ENCODE measurements at places on chromosomes 5 and 9. TPM values are rescaled to one million over a fixed set of nuclear protein-coding genes. Genes with fewer than 3 reads are reported as not detected.
A peak's percentile ranks its signal among the peaks of the same experiment; 100 is the strongest.

CDC20B gene
- total RNA-seq, result 0.24 TPM

PCDHB7 gene
- total RNA-seq, result 1.9 TPM

TRAF1 gene
- 5.8 TPM for total RNA-seq

CTXN3 gene
- total RNA-seq, result not detected

NDUFS6 gene
- total RNA-seq, result 21.3 TPM

GRXCR2 gene
- not detected for total RNA-seq

RFESD gene
- 1.7 TPM for total RNA-seq

NEUROG1 gene
- not detected for total RNA-seq

ACTL7B gene
- total RNA-seq, result not detected

MEGF10 gene
- total RNA-seq, result 0.30 TPM

- DNase-seq, result no peak
Observed at GRCh38 chr5:115542086-115542485, 2.5 kb downstream of the FEM1C start.

GRCh38 chr9:107638521-107639310, 149.1 kb upstream of the KLF4 start:
- DNase-seq, result peak; percentile 60

- no peak for DNase-seq
Observed at GRCh38 chr5:105573575-105573974, 2011.0 kb upstream of the NUDT12 start.

- no peak for DNase-seq
Observed at GRCh38 chr5:131169810-131170539, 769 bp upstream of the LYRM7 start.

DNA sequence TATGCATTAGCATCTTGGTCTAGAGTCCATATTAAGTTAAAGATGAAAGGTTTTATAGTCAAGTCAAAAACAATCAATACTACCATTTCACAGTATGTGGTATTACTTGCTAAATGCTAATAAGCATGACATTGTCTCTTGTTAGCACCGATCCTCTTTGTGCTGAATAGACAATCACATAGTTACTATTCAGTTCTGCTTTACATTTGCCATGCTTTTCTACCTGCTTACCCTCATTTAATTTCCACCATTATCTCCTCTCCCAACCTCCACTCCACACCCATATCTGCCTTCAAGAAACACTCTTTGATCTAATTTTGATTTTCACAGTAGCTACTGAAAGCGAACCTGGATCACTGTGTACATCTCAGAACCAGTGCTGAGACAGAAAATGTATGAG, 16.8 kb downstream of the MEGF9 start:
- DNase-seq, result no peak

DNA sequence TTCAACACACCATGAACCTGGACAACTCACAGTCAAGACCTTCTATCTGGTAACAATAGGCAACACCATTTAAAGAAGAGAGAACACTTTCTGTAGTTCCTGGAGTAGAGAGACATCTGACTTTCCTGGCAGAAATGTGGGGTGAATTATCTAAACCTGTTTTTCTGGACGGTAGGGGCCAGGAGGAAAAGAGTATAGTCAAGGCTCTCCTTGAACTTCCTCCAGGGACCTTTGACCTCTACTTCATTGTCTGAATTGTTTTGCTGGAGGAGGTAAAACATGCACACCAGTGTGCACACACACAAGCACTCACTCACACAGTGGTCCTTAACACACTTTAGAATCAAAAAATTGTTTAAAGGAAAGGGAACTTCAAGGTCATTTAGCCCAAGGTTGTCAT, 13.2 kb downstream of the S100Z start:
- DNase-seq, result no peak

- DNase-seq, result no peak
Observed at GRCh38 chr5:143315214-143315613, 88.3 kb downstream of the NR3C1 start.

- DNase-seq, result no peak
Observed at GRCh38 chr9:70677055-70677735, 262.7 kb upstream of the KLF9 start.

DNA sequence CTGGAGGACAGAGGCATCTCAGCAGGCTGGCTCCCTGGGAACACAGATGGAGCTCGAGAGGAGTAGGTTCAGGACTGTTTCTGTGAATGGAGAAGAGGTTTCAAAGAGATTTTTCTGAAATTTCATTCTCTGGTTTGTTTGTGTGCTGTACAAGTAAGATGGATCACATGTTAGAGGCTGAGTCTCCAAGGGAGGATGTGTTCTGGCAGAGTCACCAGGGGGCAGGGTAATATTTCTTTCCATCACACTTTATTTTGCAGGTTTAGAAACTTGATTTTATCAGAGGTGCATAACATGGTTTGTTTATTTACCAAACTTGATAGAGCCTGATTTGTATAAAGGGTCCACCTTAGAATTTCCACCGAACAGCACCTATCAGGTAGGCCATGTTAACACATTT, 69.2 kb upstream of the ARL15 start:
- no peak for DNase-seq

DNA sequence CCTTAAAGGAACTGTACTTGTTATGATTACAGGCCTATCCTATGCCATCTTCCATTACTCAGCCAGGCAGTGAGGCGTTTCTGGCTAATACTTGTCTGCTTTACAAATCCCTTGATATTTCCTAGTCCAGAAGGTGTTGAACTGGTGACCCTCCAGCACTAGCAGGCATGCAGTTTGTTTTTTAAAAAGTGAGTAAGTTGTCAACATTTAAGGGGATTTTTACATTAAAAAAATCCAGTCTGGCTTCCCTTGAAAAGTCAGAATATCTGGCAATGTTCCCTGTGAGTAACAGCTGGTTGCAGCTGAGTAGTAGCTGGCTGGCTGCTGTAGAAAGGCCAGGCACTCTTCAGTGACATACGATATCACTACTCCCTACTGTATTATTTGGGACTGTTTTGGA, 21.8 kb downstream of the GRIN3A start:
- DNase-seq, result no peak

DNA sequence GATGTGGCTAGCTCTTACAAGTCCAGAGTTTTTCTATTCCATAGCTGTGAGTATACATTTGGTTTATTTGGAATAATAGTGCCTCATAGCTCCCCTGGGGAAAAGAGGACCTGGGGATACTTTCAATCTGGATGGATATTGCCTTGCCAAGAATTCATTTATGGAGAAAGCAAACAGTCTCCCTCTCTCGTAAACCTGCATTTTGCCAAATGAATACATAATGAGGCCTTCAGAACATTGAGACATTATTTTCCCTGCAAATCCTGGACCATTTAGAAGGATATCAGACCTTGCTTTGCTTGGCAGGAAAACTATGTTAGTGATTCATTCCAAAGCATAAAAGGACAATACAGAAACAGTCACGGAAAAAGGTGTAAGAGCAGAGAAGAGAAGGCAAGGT, 569.6 kb upstream of the BRINP1 start:
- DNase-seq, result no peak

DNA sequence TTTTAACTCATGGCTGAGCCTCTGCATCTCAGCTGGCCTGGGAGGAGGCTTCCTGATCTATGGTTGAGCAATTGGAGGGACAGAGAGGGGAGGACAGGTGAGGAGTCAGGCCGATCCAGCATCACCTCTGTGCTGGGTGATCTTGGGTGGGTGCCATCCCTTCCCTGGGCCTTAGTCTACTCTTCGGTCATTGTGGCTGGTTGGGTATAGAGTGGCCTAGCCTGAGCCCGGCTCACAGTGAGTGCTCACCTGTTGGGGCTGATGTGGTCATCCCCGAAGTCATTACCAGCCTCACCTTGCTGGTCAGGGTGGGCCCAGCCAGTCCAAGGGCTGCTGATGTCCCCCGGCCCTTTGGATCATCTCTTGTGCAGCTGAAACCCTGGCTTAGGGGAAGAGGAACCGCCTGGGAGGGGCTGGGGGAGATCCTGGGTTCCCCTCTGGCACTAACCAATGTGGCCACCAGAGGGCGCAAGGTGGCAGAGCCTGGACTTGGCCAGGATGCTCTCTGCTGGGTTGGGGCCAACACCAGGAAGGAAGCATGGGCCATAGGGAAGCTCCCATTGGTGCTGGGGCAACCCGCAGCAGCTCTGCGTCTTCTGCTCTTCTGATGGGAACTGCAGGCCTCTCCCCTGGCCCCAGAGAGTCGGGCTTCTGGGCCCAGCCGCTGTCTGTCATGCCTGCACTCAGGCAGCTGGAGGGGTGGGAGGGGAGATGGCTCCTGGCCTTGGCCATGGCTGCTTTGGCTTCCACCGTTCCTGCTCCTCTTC, 17.3 kb upstream of the ODF2 start:
- peak; percentile 90 for DNase-seq

DNA sequence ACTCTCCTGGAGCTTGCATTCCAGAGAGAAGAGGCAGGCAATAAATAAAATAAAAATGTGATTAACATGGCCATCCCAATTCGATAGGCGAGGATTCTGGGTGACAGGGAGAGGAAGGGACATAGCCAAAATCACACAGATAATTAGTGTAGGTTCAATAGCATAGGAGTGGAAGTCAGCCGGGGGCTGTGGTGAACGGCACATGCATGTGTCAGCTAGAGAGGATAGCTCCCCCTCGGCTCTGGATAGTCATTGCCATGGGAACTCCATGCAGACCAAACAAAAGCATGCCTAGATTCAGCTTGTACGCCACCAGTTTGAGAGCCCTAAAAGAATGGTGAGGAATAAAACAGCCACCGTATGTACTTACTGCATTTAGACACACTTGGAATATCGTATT, 223.5 kb downstream of the GRIA1 start:
- no peak for DNase-seq

GRCh38 chr5:10583663-10584572, 20.0 kb downstream of the ANKRD33B start:
- DNase-seq, result no peak

GRCh38 chr9:92097997-92098482, 17.2 kb downstream of the SPTLC1 start:
- peak; percentile 65 for DNase-seq

DNA sequence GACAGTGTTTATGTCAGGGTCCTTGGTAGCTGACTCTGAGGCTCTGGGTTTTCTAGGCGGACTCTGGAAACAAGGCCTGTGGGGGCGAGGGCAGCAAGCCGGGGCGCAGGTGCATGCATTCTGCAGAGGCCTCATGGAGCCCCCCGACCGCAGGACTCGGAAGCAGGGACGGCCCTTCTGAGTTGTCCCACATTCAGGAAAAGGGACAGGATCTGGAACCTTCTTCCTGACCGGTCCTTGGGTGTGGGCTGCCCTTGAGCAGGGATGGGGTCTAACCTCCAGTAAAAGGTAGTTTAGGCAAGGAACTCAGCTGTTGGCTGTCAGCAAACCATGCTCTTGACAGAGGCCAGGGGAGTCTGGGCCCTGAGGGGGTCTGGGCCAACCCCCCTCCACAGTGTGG, 7.4 kb upstream of the COL5A1 start:
- DNase-seq, result peak; percentile 13

GRCh38 chr9:33044677-33045282, 19.7 kb downstream of the DNAJA1 start:
- DNase-seq, result no peak

- no peak for DNase-seq
Observed at GRCh38 chr5:10595672-10596309, 31.9 kb downstream of the ANKRD33B start.

DNA sequence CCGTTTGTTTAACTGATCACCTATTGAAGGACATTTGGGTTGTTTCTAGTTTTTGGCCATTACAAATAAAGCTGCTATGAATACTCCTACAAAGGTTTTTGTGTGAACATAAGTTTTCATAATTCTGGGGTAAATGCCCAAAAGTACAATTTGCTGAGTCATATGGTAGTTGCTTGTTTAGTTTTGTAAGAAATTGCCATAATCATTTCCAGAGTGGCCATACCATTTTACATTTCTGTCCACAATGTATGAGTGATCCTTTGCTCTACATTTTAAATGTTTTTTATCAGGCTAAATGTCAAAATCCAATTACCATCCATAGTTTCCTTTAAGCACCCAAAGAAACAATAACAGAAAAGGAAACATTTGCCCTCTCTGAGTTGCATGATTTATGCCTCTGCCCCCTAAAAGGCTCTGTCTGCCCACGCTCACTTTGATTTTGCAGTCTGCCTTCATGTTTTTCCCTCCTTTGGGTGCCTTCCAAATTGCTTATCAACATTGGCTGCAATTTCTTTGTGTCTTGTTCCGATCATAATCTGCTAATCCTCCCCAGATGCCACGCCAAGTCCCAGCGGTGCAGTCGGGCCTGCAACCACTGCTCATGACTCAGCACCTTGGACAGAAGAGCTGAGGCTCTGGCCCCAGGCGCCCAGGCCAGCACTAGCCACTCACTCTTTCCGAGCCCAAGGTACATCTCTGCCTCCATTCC, 339.2 kb downstream of the PIK3R1 start:
- no peak for DNase-seq

- peak; percentile 71 for DNase-seq
Observed at GRCh38 chr5:54304040-54304439, 6.3 kb downstream of the ARL15 start.

DNA sequence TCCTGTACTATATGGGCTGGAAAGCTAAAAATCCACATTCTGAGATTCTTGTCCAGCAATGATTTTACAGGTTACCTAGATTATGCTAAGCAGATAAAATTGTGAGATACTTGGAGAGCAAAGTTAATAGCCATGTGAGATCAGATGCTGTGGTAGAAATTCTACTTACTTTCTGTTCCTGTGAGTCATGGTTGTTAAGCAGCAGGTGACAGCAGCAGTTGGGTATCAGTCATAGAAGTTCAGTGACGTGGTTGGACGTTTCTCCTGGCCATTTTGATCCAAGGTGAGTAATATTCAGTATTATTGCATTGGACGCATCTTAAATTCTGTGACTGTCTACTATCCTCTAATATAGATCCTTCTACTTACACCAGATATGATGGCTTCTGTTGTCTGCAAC, 524.5 kb downstream of the TMEM38B start:
- DNase-seq, result no peak

GRCh38 chr5:104080646-104081175, 518.1 kb upstream of the NUDT12 start:
- DNase-seq, result no peak

- DNase-seq, result no peak
Observed at GRCh38 chr5:122352331-122352730, 40.3 kb downstream of the SNCAIP start.

DNA sequence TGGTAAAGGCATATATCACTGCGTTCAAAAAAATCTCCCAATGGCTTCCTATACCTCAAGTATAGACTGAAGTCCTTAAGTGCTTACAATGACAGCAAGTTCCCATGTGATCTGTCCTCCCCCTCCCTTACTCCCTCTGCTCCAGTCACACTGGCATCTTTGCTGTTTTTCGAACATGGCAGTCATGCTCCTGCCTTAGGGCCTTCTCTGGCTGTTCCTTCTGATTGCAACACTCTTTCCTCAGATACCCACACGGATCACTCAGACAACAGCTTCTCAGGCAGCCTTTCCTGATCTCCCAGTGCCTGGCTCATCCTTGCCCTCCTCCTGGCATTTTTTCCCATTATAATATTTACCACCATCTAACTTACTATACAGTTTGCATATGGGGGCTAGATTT, 232.8 kb downstream of the ARHGEF28 start:
- DNase-seq, result no peak

DNA sequence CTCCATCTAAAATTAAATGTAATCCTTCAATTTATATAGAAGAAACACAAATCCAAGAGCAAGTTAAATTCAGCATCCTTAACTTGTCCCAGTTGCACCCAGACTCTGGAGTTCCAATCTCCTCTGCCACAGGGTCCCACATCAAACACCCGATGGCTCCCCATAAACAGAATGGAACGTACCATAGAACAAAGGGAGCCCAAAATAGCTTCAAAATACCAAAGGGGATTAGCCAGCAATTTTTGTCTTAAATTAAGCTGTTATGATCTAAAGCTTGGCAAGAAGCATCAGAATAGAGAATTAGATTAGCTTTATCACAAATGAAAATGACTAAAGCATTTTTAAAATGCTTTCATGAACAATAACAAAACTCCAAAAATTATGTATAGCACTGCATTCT, 112.8 kb downstream of the FANCC start:
- no peak for DNase-seq

- DNase-seq, result no peak
Observed at GRCh38 chr5:155767470-155767869, 559.5 kb upstream of the SGCD start.
